ENCODE measurements at places on chromosomes 3 and 15.

- no peak for DNase-seq
Measured at GRCh38 chr15:79463781-79464270, 31.7 kb downstream of the MINAR1 start.

DNA sequence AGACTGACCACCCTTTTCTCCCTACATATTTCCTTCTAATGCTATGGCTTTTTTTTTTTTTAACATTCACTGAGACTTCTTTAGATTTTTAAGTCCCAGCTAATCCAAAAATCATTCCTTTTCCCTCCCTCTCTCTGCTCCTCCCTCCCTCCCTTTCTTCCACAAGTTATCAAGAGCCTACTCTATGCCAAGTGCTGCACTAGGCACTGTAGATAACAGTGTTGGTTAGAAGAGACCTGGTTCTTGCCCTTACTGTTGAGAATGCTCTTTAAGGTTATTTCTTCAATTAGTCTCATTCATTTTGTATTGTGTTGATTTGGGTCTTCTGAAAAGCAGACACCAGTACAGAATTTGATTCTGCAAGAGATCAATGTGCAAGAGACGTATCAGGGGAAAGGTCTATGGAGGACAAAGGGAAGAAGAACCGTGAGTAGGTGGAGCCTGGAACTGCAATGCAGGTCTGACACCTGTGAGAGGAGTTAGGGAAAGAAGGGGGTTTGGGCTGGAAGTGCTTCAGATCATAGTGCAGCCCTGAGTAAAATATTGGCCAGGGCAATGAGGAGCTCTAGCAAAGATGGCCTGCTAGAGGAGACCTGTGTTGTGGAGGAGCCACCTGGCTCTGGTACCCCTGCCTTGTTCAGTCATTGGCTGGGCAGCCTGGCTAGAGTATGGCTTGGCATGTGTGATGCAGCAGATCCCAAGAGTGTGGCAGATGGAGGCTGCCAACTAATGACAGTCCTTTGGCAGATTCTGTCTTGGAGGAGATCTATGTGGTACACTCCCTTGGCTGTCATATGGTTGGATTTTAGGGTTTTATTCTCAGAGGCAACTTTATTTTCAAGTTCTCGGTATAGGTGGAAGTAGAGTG lies 9.7 kb upstream of the PCOLCE2 start:
- DNase-seq = no peak

- peak; percentile 68 for DNase-seq
Measured at GRCh38 chr3:49358217-49358883, at the start of gene GPX1. TSS of gene GPX1 (minus strand) at chr3:49358353. CDS start at chr3:49358278, 75 bp downstream.

DNA sequence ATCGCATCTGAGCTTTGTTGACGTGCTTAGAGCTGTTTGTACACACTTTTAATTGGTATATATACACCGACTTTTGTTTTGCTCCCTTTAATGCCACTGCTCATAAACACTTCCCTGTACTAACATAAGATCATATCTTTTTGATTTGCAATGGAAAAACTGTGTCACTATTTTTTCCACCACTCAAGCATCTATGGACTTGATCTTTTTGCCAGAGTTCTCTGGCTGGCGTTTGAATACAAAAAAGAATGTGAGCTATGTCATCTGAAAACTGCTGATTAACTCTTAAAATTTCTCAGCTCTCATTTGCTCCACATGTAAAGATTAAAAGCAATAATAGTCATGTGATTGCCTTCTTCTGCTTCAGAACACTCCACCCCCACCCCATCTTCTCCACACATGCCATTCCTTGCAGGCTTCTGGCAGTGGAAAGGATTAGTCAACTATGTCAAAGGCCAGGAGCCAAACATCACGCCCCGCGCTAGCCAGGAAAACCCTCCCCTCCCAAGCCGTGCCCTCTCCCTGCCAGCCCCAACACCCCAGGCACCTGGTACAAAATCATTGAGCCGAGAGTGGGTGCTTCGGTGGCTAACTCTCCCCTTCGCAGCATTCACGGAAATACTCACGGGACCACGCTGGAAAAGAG lies 123.4 kb upstream of the MEF2A start:
- DNase-seq = no peak

- DNase-seq = no peak
Measured at GRCh38 chr3:78277801-78278200, 1237.9 kb downstream of the ROBO2 start.

DNA sequence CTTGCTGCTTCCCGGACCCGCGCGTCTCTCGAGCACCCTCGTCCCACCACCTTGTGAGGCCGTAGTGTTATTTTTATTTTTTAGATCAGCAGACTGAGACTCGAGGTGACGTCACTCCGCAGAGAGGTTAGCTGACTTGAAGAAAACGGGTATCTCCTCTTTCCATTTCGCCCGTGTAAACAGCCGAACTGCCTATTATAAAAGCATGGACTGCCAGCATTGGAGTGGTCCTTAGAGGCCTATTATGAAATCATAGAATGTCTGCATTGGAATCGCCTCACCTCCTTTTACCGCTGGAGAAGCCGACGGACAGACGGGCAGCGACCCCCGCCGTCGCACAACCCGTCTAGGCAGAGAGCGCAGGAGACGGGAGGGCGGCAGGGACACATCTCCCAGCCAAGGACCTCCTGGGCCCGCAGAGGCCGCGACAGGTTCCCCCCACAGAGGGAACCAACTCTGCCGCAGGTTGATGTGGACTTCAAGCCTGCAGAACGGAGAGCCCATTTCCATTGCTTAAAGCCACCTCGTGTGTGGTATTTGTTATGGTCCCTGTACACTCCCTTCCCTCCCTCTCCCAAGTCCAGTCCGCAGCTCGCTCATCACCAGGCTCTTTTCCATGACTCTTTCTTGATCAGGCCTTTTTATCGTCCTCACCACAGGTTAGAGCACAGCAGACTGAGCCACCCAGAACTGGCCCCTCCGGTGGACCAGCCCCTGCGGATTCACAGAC lies 540 bp upstream of the PPP1R2 start:
- DNase-seq = peak; percentile 53

DNA sequence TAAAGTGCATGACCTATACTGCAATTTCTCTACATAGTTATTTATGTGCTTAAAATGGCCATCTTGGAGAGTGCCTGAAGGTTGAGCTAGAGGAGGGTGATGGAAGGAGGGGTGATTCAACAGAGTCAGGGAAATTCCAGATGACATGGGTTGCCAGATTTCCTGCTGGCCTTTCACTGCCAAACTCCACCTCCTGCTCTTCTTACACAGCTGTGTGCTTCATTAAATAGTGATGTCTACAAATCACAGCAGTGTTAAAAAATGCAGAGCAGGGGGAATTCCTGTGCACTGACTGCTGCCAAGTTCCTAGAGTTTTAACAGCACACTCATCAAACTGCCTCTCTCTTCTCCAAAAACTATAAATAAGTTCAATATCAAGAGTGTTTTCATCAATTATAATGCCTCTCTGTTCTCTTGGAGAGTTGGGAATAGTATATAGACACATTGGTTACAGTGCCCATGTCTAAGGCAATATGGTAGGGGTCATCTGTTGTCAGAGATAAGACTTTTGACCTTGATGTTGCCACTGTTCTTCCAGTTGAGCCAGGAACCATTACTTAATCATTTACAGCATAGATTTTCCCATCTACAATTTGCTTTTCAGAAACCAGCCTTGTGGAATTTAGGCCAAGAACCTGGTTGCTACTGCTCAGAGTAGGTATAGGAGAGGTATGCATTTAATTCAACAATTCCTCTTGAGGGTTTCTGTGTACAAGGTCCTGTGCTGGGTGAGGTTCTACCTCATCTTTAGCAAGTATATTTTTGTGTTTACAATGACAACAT lies 79.6 kb downstream of the TP63 start:
- DNase-seq = no peak

DNA sequence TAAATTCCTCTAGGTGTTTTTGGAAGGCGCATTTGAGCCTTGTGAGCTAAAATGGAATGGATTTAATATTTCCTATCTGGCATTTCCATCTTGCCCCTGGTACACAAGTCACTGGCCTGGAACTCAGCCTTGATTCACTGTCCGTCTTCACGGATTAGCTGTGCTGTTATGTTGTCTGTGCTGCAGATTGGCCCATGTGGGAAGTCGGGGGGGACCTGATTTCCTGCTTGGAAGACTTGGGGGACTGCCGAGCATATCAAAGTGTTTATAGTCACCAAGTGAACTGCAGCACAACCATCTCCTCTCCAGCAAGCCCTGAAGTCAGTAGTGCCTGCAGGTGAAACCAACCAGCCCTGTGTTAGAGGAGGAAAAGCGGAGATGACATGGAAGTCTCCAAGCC lies 12.2 kb downstream of the GHRL start:
- no peak for DNase-seq

- no peak for DNase-seq
Measured at GRCh38 chr15:49620199-49620598, 419 bp downstream of the FAM227B start.

DNA sequence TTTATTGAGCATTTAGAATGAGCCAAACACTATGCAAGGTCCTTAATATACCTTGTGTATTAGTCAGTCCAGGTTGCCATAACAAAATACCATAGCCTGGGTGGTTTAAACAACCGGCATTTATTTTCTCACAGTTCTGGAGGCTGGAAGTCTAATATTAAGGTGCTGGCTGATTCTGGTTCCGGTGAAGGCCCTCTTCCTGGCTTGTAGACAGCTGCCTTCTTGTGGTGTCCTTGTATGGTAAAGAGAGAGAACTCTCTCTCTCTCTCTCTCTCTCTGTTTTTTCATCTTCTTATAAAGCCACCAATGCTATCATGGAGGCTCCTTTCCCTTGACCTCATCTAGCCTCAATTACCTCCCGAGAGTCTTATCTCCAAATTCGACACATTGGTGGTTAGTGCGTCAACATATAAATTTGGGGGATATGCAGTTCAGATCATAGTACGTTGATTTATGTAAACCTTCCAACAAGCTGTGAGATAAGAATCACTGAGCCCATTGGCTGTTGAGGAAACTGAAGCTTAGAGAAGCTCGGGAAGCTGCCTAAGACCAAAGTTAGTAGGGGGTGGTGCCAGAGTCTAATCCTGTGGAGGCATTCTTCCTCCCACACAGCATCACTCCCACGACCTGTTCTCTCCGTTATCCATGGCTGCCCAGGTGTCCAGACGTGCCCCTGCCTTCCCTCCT lies 298.0 kb upstream of the PROK2 start:
- DNase-seq = no peak

DNA sequence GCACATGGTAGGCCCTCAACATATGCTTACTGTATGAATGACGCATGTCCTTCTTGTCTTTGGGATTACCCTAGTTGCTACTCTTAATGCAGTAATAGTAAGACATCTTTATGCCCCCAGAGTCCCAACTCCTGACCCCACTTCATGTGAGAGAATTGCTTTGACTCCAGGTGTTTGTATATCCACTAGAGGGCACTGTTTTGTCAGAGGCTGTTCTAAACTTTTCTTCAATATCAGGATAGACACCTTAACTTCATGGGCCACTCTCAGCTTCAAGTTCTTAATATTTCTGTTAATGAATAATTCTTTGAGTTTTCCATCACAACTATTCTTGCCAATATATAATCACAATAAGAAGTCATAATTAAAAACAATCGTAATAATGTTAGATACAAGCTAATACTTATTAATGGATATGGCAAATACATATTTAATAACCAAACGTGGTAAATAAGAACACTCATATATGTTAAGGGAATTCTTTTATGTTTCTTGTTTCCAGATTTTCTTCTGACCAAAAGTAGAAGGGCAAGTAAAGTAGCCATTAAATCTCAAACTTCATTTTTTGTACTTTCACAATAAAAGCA lies 337.2 kb upstream of the DNAJC19 start:
- no peak for DNase-seq

DNA sequence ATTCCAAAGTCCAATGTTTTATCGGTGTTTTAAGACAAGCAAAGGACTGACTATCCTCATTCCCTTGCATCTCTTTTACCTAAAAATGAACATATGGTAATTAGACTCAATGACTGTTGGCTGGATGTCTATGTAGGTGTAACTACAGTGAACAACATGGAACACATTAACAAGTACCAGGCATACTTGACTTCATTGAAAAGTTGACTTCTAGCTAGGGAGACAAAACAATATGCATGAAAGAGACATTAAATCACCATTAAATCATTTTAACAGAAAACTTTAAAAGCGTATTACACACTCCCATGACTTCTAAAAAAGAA lies 34.3 kb upstream of the ANPEP start:
- DNase-seq = no peak

DNA sequence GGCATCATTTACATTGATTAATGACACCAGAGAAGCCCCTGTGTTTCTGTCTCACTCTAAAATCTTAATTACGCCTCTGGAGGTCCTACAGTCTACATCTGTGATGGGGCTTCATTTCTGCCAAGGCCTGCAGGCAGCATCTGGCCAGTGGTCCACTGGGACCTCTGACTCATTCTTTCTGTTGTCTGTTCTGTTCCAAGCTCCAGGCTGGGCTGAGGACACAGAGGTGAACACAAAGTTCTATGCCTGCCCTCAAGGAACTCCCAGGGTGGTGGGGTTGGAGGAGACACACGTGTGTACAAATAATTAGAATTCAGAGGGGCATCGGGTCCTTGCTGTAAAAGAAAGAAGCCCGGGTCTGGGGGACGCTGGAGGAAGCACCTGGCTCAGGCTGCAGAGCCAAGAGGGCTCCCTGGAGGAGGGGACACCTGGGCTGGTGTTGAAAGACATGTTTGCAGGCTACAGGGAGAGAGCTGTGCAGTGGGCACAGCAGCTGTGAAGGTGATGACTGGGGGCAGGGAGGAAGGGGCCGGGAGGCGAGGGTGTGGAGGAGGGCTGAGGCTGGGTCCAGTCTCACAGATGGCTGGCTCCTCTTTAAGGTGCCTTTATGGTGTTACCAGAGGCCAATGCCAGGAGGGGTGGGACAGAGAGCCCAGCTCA lies 103.3 kb upstream of the PRR23E start:
- no peak for DNase-seq

DNA sequence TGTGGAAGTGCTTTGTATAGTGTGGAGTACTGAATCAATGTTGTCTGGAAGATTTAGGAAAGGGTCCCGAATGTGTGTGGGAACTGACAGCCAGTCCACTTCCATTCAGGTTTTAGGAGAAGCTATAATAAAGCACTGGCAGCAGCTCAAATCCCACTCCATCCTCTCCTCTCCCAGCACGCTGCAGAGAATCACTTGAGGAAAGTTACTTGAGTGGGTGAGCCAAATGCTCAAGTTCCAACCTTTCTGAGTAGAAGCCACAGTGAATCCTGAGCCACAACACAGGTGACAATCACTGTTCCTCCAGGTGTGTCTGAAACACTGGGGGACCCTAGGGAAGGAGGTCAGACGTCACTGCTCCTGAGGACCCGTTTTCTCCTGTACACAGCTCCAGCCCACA lies 106.5 kb downstream of the TIGIT start:
- DNase-seq = no peak

DNA sequence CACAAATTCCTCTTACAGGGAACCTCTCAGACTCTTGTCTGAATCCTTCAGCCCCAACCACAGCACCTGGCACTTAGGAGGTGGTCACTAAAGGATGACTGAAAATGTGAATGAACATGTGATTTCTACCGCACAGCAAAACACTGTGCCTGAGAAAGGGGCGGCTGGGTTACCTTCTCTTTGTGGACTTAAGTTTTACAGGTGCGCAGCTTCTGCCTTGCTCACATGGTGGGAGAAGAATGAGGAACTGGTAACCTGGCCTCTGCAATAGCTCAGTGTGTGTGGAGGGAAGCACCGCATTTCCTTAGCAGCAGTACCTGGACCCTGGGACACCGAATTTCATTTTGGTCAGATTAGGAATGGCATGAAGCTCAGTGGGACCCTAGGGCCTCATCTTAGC lies 9.8 kb upstream of the ETV5 start:
- no peak for DNase-seq

All from CD8-positive, alpha-beta memory T cell (primary cell).